CD14-positive monocyte (primary cell): ENCODE measurements at places on chromosomes 4 and X.

GRCh38 chr4:56085275-56085674 lies 136.5 kb downstream of the CEP135 start:
- no peak for DNase-seq

DNA sequence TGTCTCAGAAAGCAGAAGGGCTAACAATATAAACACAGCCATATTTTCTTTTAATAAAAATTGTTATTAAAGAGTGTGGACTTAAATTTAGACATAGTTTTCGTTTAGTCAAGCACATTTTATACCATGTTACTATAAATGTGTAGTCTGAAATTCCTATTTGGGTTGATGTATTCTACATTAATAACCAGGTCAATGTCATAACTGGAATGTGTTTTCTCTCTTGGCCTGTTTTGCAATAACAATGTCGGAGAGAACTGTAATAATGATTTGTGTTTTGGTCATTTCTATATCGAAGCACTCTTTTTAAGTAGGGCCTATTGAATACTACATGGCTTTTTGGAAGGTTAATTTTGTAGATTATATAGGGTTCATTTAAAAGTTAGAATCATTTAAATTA lies 5.5 kb downstream of the USO1 start:
- no peak for DNase-seq

- DNase-seq = no peak
Observed at GRCh38 chrX:47231167-47231566, 1.6 kb upstream of the USP11 start.

- DNase-seq = no peak
Observed at GRCh38 chr4:162707962-162708361, 458.7 kb downstream of the NAF1 start.

- no peak for DNase-seq
Observed at GRCh38 chrX:151870602-151871001, 42.1 kb upstream of the MAGEA4 start.

DNA sequence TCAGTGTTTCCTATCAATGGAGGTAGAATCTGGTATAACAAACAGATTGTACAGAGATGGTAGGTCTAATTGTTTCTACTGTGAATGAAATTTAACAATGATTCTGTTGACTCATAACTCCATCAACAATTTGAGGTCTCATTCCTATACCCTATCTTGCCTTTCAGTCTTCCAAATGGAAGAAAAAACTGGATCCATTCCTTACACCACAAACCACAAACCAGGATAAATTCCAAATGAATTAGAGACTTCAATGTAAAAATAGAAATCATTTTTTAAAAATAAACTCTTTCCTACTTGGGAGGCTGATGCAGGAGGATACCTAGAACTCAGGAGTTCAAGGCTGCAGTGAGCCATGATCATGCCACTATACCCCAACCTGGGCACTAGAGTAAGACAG lies 114.4 kb upstream of the WDR44 start:
- no peak for DNase-seq

- DNase-seq = no peak
Observed at GRCh38 chr4:4865705-4866123, 6.2 kb downstream of the MSX1 start.

DNA sequence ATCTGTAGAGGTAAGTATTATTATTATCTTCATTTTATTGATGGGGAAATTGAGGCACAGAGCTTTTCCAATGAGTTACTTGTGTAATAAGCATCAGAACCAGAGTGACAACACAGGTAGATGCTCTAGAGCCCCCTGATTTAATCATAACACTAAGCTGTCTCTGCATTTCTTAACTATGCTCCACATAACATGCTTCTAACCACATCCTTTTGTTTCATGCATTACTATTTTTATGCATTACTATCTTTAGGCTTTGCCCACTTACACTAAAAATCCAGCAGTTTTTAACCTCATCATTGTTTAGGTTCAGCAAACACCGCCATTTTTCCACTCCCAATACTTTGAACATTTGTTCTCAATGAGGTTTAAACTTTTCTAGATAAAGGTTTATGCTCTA lies 1900.8 kb upstream of the PCDH10 start:
- DNase-seq = no peak

- DNase-seq = no peak
Observed at GRCh38 chrX:2678583-2678982, 12.5 kb upstream of the CD99 start.

DNA sequence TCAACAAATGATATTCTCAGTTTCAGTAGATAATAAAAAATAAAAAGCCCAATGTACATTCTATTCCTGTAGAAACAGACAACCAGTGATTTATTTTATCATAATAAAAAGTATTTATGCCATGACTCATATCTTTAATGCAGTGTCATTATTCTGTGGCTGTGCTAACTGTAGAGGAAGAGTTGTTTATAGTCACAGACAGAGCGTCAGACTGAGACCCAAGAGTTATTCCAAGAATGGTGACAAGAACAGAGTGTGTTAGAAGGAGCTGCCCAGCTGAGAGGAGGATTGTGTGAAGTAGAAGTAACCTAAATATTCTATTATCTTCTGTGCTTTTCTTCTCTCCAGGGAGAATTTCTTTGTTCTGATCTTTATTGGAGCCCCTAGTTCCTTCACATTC lies 210.7 kb downstream of the PPP1R2C start:
- no peak for DNase-seq

- DNase-seq = no peak
Observed at GRCh38 chr4:88225232-88226105, 58.9 kb downstream of the PPM1K start.

DNA sequence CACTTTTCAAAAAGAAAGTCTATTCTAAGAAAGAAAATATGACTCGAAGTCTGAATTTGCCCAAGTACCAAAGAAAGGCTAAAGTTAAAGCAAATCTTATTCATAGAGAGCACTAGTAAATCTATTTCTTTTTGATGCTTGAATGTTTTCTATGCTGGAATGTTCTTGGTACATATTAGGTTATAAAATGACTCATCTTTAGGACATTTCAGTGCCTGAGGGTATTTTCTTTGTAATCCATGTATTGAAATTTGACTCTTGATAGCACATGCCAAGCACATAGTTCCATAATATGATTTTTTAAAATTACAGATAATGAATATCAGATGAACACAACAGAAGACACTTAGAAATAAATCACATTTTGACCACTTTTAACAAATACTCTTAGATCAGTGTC lies 232.8 kb downstream of the TRIML1 start:
- no peak for DNase-seq

DNA sequence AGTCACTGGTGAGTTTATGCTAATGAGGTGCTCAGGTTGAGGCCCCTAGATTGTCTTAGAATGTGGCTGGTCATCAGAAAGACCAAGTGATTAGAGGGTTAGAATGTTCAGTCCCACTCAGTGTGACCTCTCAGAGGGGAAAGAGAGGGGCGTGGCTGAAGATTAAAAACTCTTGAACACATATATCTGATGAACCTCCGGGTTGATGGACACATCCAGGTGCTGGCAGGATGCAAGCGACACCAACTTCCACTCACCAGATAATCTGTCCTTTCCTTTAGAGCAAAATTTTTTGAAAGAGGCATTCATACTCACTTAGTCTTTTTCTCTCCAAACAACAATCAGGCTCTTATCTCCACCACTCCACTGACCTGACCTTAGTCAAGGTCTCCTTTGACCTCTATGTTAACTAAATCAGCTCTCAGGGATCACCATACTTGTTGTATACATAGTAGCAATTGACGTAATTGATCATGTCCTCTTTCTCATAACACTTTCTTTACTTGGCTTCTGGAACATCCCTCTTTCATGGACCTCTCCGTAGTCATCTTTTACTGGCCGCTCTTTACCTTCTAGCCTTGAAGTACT lies 14.2 kb downstream of the FAM47E start:
- DNase-seq = no peak

GRCh38 chr4:187811591-187811990 lies 184.0 kb upstream of the ZFP42 start:
- no peak for DNase-seq

GRCh38 chr4:151013491-151013890 lies 1.6 kb downstream of the LRBA start:
- DNase-seq = no peak

DNA sequence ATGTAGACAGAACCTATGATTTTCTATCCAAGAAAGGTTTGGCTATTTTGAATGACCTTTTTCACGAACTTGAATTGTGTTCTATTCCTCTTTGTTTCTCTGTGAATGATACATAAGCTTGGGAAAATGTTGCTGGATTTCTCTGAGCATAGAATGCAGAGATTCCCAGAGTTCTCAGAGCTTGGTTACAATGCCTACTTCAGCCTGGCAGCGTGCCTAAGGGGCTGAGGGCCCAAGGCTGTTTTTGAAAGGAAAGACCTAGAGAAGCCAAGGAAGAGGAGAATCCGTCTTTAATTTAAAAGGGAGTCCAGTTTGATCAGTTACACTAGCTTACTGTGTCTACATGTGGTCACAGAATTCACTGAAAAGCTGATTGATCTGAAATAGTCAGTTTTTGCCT lies 55.3 kb upstream of the CXorf51B start:
- no peak for DNase-seq

GRCh38 chrX:2781698-2782097 lies 29.9 kb downstream of the XG start:
- no peak for DNase-seq

DNA sequence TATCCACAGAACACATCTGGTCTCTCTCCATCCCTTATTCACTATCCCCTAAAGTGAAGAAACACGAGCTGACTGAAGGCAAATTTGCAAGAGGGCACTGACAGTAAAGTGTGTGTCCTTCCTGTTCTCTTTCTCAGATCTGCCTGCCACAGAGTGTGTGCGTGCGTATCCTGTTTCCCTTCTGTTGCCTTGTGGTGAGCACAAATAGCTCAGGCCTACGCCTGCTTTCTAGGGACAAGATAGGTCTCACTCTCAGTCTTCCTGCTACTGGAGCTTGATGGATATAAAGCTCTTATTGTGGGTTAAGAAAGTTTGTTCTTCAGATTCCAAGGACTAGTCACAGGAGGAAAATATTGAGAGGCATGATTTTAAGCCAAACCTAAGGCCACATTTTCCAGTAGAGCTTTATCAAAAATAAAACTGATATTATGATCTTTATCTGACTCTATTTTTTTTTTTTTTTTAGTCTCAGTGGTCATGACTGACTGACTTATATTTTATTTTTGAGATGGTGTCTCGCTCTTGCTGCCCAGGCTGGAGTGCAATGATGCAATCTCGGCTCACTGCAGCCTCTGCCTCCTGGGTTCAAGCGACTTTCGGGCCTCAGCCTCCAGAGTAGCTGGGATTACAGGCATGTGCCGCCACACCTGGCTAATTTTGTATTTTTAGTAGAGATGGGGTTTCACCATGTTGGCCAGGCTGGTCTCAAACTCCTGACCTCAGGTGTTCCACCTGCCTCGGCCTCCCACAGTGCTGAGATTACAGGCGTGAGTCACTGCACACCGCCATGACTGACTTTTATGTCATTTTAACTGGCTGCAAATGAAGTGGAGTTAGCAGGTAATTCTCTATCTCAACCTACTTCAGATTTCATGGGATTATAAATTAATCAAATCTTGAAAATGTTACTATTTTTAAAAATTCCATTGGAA lies 140.3 kb upstream of the SH3RF1 start:
- peak; percentile 21 for DNase-seq

- DNase-seq = no peak
Observed at GRCh38 chrX:123223409-123223808, 39.3 kb downstream of the GRIA3 start.

- DNase-seq = no peak
Observed at GRCh38 chrX:131399678-131400428, 110.7 kb upstream of the IGSF1 start.

- no peak for DNase-seq
Observed at GRCh38 chrX:151962034-151962433, 12.4 kb downstream of the GABRE start.

DNA sequence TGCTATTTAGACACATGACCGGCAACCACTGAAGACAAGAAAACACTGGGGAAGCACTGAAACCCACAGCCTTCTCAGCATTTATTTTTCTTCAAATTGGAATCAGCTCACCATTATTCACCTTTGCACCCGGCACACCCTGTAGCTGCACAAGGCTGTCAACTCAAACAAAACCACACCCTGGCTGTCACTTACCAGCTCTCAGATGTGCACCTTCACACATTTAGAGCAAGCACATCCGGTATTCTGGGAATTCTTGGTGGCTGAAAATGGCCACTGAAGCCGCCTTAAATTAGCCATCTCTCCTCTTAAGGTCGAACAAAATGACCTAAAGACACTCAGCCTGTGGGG lies 5.9 kb downstream of the ZFYVE28 start:
- no peak for DNase-seq

GRCh38 chrX:3129256-3129655 lies 88.0 kb downstream of the ARSF start:
- DNase-seq = no peak

DNA sequence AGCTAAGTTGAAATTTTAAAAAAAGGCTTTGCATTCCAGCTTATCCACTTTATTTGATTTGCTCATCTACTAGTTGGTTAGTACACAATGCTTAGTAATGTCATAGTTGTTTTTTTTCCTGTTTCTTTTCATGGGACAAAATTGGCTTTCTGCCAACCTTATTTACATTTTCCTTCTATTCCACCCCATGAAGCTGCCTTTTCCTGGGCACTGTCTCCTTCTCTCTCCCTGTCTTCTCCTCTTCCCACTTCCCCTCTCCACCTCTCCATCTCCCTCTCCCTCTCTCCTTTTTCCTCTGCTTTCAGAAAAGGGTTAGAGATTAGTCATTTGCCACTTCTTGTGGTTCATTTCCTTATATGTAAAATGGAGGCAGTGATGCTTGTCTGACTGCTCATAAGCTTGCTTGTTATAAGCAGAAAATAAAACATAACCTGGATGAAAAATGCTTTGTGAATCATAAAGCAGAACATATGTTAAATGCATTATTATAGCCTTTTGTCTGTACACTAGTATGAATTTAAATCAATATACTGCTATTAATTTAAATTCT lies 181.9 kb downstream of the CEP135 start:
- DNase-seq = no peak

DNA sequence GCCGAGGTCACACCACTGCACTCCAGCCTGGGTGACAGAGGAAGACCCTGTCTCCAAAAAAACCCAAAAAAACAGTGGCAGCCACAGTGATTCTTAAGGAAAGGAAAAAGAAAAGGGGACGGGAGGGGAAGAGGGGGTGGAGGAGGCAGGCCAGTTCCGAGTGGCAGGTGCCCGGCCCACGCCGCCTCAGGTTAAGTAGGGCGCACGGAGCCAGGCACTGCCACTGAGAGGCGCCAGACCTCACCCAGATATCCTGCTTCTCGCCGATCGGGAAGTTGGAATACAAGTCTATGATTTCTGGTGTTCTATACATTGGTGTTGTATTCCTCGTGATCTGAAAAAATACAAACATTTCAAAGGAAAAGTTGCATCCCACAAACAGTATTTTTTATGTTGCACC lies 35.9 kb downstream of the GAK start:
- no peak for DNase-seq

GRCh38 chr4:128649161-128649560 lies 160.3 kb upstream of the JADE1 start:
- DNase-seq = no peak

DNA sequence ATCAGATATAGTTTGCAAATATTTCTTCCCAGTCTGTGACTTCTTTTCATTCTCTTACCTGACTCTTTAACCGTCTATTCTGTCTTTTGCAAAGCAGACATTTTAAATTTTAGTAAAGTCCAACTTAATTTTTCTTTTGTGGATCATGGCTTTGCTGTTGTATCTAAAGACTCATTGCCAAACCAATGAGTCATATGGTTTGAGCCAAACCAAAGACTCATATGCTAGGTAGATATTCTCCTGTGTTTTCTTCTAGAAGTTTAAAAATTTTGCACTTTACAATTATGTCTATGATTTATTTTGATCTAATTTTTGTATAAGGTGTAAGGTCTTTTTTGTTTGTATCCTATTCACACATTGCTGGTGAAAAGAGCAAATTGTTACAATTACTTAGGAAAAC lies 446.8 kb downstream of the ANKRD50 start:
- no peak for DNase-seq

GRCh38 chr4:176340871-176341685 lies 21.3 kb downstream of the SPCS3 start:
- peak; percentile 18 for DNase-seq
